CD8-positive, alpha-beta memory T cell (primary cell): ENCODE measurements at places on chromosomes 6 and 20. TPM values are rescaled to one million over a fixed set of nuclear protein-coding genes. Genes with fewer than 3 reads are reported as not detected.

FANCE gene
- 27.5 TPM for total RNA-seq

ZNF343 gene
- 11.3 TPM for total RNA-seq

ZMYND8 gene
- total RNA-seq: 30.7 TPM

SLC32A1 gene
- total RNA-seq: not detected

NINL gene
- 0.77 TPM for total RNA-seq

UNC5CL gene
- total RNA-seq: 1.8 TPM

PPP1R3G gene
- not detected for total RNA-seq

POU3F2 gene
- not detected for total RNA-seq

MROH8 gene
- 3.0 TPM for total RNA-seq

DEFB127 gene
- total RNA-seq: not detected

ARMC2 gene
- total RNA-seq: 6.2 TPM

NSFL1C gene
- 103 TPM for total RNA-seq

DNA sequence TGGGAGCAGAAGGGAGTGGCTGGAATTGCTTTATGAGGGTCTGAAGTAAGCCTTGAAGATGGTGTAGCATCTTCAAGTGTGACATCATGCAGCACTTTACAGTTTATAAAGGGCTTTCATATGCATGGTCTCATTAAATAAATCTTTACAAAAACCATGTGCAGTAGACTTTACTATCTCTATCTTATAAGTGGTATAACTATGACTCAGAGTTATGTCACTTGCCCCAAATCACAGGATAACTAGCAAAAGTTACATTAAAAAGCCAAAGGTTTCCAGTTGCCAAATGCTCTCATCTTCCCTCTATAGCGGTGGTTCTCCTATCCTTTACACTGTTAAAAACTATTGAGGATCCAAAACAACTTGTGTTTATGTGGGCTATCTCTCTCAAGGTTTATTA, 687.7 kb upstream of the MARCKS start:
- DNase-seq: no peak

DNA sequence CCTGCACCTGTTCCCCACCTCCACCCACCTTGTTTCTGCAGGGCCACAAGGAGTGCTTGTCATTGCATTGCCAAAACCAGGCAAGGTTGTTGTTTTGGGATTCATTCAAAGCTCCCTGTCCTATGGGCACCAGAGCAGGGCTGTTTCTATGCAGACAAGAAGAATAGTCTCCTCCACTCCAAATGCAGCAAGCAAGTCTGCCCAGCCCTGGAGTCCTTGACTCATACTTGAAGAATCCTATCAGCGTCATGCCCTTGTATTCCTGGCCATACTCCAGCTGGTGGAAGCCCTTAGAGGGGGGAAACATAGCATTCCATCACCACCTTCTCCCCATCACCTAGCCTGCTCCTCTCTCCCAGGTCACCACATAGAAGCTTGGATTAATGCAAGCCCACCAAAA, 145.3 kb upstream of the ECI2 start:
- no peak for DNase-seq

GRCh38 chr6:96391776-96392360, 129.7 kb upstream of the UFL1 start:
- no peak for DNase-seq

DNA sequence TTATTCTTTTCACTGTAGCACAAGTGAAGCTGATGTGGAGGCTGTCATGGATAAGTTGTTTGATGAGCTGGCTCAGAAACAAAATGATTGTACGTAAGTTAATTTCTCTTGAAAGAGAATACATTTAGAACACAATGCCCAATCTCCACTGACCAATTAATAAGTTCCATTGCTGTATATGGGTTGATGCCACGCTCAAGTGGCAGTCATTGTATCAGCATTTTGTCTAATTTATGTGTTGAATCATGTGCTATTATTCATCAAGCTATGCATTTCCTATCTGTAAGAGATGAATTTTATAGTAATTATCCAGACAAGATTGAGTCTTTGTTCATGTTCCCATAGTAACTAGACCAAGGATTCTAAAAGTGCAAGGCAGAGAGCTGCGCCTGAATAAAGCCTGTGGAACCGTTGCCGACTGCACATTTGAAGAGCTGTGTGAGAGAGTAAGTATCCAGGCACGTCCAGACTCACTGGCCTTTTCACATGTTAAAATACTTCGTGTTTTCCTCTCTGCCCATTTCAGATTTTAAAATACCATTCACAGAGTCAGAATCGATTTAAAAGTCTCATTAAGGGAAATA, 83.8 kb upstream of the FOXO3 start:
- no peak for DNase-seq

DNA sequence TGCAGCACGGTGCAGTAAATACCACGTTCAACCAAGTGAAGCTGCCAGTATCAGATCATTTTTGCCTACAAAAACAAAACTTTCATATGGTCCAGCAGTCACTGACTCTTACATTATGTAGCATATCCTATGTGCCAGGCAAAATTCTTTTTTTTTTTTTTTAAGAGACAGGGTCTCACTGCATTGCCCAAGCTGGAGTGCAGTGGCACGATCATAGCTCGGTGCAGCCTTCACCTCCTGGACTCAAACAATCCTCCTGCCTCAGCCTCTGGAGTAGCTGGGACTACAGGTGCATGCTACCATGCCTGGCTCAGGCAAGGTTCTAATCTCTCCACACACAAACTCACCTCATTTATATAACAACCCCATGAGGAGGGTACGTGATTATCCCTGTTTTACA, 208.6 kb upstream of the JARID2 start:
- no peak for DNase-seq

- no peak for DNase-seq
These were observed 66.4 kb downstream of the MDGA1 start for GRCh38 chr6:37631295-37631694.

GRCh38 chr20:62355878-62356588, 11.1 kb downstream of the LAMA5 start:
- DNase-seq: no peak

DNA sequence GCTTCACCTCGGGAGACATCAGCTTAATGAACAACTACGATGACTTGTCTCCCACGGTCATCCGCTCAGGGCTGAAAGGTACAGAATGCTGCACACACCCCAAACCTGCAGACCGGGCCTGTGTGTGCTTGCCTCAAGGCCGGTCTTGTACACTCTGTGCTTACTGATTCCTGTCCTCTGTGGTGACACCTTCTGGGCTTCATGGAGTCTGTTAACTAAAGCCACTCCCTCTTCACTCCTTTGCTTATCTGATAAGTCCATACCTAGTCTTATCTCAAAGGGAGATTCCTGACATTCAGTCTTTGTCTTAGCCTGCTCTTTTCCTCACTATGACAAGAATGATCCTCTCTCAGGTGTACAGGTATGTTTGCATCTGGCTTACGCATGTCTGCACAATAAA, 107.7 kb upstream of the TMEM181 start:
- no peak for DNase-seq

DNA sequence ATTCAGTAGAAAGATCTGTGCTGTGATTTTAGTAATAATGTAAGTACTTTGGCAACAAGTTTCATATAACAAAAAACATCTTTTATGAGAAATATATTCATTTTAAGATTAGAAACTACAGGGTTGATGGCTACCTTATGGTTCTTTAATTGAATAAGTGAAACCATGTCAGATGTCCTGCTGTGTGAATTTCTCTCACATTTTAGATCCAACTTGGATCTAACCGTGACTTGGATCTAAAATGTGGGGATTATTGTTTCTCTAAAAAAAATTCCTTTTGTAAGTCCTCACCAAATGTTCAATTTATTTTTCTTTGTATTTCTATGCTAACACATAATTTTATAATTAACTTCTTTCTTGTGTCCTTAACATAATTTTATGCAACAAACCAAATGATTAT, 30.4 kb downstream of the ZC2HC1B start:
- no peak for DNase-seq

DNA sequence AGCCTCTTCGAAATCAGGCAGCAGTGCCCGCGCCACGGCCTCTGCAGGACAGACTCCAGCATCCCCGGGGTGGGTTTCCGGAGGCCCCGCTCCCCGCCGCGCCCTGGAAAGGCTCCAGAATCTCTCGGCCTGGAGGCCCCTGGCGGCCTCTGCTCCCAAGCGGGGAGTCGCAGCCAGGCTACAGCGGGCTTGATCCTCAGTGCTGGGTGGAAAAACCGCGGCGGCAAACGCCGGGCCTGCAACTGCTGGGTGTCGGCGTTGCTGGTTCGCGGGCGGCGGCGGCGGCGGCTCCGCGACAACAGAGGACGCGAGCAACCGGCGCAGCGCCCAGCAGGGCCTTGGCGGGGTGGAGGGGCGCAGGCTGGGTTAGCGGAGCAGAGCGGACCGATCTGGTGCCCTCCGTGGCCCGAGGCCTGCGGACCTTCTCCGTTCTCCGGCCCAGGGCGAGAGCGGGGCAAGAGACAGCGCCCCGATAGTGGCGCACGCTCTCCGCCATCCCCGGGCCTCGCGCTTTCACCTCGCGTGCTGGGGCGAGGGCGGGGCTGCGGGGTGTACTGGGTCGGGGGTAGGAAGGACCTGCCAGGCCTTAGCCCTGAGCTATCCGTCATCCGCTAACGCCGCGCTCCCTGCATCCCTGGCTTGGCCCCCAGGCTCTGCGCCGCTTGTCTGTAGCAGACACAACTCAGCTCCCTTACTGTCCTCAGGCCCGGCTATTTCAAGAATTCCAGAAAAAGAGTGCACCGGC, 3.4 kb upstream of the ZNF292 start:
- peak; percentile 75 for DNase-seq

GRCh38 chr6:111741177-111741952, 131.9 kb downstream of the FYN start:
- DNase-seq: no peak

GRCh38 chr6:148311966-148312669, 30.5 kb upstream of the SASH1 start:
- DNase-seq: no peak

DNA sequence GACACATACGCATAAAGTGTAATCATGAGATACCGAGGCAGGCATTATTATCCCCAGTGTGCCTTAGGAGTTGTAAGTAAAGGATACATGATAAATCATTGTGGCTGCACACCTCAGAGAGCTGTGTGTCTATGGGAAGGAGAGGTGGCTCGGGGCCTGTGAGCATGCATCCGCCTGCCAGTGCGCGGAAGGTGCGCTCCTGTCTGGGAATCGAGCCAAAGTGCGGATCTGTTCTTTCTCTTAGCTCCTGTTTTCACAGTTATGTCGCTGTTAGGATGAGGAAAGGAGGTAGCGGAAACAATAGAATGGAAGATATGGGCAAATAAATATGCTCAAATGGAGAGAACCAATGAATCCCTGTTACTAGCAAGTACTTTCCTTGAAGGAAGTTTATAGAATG, 98.0 kb downstream of the ANKRD6 start:
- no peak for DNase-seq

- no peak for DNase-seq
These were observed 269.9 kb downstream of the UST start for GRCh38 chr6:149016716-149017115.

- DNase-seq: no peak
These were observed 185.5 kb downstream of the CDH4 start for GRCh38 chr20:61437280-61438206.

DNA sequence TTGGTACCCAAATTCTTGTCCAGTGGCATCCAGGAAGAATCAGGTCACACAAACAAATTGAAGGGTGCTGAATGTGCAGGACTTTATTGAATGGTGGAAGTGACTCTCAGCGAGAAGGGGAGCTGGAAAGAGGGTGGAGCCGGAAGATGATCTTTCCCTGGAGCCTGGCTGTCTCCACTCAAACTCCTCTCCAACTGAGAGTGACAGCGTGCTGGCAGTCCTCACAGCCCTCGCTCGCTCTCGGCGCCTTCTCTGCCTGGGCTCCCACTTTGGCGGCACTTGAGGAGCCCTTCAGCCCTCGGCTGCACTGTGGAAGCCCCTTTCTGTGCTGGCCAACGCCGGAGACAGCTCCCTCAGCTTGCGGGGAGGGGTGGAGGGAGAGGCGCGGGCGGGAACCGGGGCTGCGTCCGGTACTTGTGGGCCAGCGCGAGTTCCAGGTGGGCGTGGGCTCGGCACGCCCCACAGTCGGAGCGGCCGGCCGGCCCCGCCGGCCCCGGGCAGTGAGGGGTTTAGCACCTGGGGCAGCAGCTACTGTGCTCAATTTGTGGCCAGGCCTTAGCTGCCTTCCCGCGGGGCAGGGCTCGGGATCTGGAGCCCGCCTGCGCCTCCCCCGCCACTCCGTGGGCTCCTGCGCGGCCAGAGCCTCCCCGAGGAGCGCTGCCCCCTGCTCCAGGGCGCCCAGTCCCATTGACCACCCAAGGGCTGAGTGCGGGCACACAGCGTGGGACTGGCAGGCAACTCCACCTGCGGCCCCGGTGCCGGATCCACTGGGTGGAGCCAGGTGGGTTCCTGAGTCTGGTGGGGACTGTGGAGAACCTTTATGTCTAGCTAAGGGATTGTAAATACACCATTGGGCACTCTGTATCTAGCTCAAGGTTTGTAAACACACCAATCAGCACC, 26.7 kb upstream of the MBOAT1 start:
- no peak for DNase-seq

DNA sequence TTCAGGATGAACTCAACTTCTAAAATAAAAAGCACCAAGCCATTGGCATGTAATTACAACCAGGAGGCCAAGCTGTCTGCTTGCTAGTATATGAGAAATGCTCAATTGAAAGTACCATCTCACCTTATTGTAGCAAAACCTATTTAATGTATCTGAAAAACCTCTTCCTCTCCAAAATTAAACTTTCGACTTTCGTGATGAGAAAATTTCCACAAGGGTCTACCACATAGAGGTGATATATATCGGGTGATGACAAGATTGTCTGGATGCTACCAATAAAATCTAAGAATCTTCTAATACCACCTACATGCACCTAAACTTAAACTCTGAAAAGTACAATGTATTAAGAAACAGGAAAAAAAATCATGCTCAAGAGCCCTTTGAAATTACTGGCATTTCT, 74.2 kb downstream of the ATXN1 start:
- DNase-seq: no peak

- no peak for DNase-seq
These were observed 13.0 kb downstream of the DYNLT2 start for GRCh38 chr6:169738204-169738975.

DNA sequence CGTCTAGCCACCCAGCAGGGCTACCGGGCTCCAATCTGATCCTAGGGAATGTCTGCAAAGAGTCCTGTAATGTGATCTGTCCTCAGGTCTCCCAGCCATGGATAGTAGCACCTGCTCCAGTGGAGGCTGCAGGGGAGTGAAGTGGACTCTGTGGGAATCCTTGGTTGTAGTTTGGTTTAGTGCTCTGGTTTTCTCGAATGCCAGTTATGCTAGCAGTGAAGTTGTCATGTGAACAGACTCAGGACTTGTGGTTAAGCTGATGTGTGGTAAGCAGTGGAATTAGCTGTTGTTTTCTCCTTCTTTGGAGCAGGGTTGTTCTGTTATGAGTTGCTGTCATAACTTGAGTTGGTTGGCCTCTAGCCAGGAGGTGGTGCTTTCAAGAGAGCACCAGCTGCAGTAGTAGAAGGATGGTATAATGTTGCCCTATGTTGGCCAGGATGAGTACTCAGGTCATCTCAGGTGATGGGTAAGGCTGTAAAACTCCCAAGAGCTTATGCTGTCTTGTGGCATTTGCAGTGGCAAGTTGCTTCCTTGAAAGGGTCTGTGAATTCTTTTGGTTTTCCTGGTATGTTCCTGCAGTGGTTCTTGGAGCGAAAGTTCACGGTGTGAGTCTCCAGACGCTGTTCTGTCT, 390.2 kb downstream of the UTRN start:
- no peak for DNase-seq
